NCI-H510A (cell line): ENCODE measurements at places on chromosomes 2 and 18.

- DNase-seq, result no peak
Observed at GRCh38 chr2:196234672-196235071, 63.3 kb upstream of the STK17B start.

DNA sequence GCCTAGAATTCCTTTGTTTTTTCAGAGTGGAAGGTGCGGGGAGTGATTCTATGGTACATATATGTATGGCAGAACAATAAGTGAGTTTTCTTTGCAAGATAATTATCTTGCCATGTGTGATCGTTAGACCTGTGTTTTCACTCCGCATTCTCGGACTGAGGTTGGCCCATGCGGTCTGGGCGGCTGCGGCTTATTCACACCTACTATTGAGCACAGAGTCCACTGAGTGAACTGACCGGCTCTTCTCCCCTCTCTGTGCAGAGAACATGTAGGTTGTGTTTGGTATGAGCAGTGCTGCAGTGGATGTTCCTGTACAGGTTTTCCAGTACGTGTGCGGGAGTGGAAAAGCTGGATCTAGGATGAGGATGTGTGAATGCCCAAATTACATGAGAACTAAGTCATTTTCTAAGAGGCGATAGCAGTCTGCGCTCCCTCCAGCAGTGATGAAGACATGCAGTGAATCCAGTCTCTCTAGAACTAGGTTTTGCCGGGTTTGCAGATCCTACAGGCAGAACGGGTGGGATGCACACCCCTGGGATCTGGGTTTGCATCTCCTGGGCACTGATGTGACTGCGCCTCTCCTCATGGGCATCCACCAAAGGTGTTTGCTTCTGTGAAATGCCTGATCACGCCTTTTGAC is 27.1 kb downstream of the MTERF4 start:
- no peak for DNase-seq

- DNase-seq, result no peak
Observed at GRCh38 chr18:36153203-36153602, 23.5 kb downstream of the ELP2 start.

DNA sequence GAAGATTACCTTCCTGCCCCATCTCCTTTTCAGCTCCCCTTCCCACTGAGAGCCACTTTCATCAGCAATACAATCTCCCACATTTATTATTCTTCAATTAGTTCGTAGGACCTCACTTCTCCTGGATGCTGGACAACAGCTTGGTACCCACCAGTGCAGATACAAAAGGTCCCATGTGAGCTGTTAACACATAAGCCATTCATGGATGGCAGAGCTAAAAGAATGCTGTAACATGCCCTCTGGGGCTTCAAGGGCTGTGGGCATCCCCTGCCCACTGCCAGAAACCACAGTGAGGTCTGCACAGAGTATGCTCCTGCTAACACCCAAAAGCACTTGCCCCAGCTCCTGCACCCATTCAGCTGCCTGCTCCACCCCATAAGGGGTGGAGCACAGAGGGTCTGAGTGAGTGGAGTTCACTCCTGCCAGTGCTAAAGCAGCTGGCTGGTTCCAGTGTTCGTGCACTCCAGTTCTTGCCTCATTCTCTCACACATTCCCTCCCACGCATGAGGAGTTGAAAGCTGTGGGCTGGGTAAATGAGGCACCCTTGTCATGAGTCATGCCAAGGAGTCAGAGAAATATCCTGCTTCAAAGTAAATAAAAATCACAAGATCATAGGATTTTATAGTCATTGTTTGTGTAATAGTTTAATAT is 305.9 kb upstream of the TMEFF2 start:
- DNase-seq, result no peak

DNA sequence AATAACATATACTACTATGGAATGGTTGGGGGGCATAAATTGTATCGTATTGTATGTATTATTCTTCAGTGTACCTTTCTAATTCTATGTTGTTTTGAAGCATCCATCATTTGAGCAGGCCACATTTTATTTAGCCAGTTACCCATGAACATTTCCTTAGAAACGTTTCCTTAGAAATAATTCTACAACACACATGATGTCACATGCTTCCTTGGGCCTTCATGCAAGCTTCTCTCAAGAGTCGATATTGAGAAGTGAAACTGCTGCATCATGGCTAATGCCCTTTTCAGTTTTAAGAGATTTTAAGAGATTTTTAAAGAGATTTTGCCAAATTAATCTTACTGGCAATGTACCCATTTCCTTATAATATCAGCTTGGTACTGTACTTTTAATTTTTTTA is 63.9 kb downstream of the ALPK2 start:
- DNase-seq, result no peak

DNA sequence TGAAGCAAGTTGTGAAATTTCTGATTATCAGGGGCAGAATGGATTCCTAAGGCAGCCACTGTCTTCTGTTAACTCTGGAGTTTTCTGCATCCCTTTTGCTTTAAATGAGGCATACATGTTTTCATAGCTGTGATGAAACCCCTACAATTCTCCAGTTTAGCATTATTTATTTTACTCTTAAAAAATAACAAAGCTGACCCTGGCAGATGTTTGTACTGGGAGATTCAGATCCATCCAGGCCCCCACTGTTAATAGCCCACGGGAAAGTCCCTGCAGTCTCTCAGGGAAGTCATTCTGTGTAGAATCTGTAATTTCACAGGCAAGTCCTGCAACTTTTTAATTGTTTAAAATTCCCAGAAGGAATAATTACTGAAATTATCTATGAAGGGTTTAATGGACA is 353 bp upstream of the SULT1C4 start:
- DNase-seq, result no peak

DNA sequence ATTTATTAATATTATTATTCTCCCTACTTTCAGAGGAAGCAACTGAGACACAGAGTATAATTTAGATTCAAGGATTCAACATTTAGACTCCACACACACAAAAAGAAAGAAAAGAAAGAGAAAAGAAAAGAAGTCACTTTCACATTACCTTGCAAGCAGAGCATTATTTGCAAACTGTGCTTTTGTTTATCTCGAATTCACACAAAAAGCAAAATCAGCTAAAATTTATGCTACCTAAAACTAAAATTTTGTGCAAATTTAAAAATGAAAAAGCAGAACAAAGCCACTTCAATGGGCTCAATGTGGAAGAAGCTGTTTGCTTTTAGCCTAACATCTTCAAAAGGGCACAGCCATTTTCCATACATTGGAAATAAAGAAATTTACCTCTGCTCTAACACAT is 1282.7 kb upstream of the GYPC start:
- DNase-seq, result no peak
